Activated CD4-positive, alpha-beta T cell treated with anti-CD3 and anti-CD28 coated beads, Interleukin-10, Interleukin-2, amounts not matched to agents 100 ng/mL and 50 ng/mL, durations not matched to agents 16 hours and 8 hours (primary cell): ENCODE measurements at places on chromosomes 1 and 21.
A peak's percentile ranks its signal among the peaks of the same experiment; 100 is the strongest.

DNA sequence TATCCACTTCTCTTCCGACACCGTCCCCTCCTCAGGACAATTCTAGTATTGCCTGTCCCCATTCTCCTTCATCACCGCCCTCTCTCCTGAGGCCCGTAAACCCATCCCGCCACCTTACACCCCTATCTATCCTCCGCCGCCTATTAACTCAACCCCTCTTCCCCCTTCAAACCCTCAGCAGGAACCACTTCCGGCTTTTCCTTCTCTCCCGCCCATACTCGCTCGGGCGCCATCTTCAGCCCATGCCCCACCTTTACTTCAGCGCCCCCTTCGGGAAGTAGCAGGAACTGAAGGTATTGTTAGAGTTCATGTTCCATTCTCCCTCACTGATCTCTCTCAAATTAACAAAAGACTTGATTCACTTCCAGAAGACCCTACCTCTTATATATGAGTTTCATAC is 31.6 kb downstream of the VN1R5 start:
- no peak for DNase-seq

DNA sequence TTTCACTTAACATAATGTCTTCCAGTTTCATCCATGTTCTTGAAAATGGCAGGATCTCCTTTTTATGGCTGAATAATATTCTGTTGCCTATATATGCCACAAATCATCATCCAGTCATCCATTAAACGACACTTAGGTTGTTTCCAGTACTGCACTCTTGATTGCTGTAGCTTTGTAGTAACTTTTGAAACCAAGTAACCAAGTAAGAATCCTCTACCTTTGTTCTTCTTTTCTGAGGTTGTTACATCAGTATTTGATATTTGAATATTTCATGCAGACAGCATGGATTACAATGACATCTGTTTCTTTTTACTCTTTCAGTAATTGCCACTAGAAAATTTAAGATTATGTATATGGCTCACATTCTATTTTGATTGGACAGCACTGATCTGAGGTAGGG is 22.1 kb upstream of the PRDM2 start:
- no peak for DNase-seq

DNA sequence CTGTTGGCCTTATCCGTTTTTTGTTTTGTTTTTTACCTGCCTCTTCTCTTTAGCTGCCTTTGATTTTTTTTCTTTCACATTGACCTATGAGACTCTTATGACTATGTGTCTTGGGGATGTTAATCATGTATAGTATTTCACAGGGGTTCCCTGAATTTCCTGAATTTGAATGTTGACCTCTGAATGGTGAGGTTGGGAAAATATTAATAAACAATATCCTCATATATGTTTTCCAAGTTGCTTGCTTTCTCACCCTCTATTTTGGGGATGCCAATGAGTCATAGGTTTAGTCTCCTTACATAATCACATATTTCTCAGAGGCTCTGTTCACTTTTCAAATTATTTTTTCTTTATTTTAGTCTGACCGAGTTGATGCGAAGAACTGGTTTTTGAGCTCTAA is 29.6 kb downstream of the GBP5 start:
- DNase-seq = no peak

DNA sequence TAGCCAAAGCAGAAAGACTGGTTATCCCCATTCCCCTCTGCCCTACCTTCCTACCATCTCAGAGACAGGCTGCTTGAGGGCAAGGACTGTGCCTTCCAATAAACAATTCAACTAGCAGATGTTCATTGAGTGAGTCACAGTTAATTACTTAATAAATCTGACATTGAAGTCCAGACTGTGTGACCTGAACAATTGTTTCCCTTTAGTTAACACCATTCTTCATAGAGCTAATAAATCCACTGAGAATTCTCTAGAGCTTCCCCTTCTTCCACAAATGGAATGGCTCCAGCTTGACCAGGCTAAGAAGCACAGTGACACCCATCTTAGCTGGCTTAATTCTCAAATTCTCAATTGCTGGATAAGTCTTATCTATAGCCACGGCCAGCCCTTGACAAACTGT is 61.9 kb upstream of the GJA5 start:
- no peak for DNase-seq

GRCh38 chr1:89762386-89762778 is 58.5 kb upstream of the LRRC8D start:
- no peak for DNase-seq

DNA sequence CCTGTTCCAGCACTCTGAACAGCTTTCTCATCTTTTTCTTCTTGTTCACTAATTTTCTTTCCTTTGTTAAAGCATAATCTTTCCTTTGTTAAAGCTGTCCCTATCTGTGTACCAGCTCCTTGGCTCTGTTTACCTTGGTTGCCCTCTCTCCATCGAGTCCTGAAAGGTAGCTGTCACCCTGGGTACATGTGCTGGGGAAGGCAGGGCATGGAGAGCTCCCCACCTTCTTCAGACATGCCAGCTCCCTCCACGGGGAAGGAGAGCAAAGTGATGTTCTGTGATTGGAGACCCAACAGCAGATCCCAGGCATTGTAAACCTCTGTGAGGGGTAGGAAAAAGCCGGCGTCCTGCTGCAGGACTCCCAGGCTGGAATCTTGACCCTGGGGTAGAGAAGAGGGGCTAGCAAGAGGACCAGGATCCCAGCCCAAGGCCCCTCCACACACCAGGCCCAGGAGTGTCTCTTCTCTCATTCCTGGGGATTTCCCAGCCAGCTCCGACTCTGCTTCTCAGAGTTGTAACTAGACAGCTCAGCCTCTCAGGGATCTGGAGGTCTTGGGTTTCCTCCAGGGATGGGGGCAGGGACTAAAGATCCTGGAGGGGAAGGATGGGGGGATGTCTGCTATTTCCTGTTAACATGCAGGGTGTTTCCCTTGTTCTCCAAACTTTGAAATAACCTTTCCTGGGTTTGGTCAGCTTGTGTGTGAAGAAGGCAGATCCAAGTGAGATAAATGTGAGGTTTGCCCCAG is 34.4 kb downstream of the TMCC2 start:
- DNase-seq = no peak

- DNase-seq = no peak
Measured at GRCh38 chr21:32364387-32364786, 28.4 kb downstream of the URB1 start.

- peak; percentile 35 for DNase-seq
Measured at GRCh38 chr1:16167331-16168143, 11.7 kb upstream of the EPHA2 start.

DNA sequence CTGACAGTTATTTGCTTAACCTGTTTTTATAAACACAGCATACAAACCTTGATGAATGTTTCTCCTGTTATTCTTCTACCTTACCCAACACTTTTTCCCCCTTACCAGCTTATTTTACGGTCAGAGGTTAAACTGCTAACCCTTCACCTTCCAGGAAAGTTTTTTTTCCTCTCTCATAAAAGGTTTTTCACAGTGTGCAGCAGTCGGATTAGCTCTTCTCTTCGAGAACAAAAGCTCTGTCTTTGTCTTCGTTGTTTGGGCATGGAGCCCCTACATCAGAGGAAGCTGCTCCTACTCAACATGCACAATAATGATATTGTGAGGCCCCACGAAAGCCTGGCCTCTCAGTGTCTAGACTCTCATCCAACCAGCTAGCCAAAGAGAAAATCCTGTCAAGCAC is 42.0 kb downstream of the DENND1B start:
- DNase-seq = no peak

DNA sequence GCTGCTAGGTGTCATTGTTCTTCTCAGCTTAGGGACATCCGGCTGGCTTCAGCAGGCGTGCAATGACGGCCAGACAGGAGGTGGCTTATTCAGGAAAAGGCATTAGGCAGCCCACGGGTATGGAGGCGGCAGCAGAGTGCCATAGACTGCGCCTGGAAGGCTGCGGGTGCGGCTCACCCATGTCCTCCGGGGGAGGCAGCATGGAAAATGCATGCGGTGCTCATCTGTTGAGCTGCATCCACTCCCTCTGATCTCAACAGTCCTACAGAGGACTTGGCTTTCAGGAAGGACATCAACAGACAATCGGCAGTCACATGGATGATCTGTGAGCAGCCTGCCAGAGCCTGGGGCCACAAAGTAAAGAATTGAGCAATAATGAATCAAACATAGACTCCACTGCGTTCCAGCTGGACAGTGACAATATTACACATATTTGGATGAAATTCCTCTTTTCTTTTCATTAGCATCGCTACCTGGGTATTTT is 42.9 kb downstream of the UMODL1 start:
- no peak for DNase-seq

GRCh38 chr1:99527078-99527477 is 118.8 kb upstream of the PALMD start:
- DNase-seq = no peak

- no peak for DNase-seq
Measured at GRCh38 chr1:3925256-3925655, 25.2 kb upstream of the C1orf174 start.

DNA sequence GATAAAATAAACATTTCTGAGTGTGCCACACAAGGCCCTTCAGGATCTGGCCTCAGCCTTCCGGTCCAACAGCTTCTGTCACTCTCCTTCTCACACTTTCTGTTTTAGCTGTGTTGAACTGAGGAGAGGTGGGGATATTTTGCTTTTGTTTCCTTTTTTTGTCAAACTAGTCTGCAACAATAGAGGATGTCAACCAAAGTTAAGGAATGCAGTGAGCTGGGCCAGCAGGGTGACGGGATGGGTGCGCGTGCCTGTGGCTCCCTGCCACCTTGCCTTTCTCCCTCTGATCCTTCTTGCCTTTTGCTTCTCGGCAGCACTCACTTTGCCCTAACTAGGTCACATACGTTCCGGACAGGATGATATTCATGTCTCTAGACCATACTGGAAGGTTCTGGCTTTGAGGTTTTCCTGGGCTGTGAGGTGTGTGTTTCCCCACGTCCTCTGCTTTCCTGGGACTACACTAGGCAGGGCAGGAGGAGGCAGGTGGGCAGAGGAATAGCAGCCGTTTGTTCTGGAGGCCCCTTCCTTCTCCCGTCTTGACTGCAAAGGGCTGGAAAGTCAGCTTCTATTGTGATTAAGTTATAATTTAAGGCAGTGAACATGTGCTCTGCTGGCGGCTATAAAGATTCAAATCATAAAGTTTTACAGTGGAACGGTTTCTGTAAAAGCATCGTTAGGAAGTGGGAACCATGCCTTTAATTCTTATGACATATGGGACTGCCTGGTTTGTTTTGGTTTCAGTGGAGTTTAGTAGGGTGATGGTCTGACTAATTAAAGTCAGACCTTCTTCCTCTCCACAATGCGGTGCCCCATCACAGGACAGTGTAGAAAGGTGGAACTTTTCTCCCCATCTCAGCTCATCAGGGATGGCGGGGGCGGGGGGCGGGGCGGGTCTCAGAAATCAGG is 67.8 kb downstream of the RNF220 start:
- DNase-seq = no peak

GRCh38 chr1:198444792-198445191 is 95.7 kb downstream of the ATP6V1G3 start:
- DNase-seq = no peak

DNA sequence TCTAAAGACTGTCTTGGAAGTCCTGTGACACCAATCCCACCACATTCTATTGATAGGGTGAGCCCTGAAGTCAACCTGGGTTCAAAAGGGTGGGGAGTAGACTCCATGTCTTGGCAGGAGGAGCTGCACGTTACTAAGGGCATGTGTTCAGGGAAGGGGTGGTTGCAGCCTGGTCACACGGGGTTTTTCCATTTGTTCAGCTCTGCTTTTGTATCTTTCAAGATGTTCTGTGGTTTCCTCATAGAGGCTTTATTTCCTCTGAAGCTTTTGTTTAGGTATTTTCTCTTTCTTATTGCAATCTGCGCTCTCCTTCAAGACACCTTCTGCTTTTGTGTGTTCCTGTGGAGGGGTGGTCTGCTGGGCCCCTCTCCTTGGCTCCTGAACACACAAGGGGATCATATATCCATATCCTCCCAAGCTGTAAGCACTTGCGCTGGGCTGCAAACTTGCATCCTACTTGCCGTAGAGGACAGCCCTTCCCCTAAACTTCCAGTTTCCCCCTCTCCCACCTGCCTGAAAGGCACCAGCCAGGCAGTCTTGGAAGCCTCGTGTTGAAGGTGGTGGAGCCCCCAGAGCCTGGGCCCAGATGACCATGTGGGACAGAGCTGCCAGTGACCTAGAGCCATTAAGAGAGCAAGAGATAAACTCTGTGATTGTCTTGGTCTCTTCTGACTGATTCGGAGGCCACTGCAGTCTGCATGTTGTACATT is 62.5 kb upstream of the TRAPPC10 start:
- no peak for DNase-seq

DNA sequence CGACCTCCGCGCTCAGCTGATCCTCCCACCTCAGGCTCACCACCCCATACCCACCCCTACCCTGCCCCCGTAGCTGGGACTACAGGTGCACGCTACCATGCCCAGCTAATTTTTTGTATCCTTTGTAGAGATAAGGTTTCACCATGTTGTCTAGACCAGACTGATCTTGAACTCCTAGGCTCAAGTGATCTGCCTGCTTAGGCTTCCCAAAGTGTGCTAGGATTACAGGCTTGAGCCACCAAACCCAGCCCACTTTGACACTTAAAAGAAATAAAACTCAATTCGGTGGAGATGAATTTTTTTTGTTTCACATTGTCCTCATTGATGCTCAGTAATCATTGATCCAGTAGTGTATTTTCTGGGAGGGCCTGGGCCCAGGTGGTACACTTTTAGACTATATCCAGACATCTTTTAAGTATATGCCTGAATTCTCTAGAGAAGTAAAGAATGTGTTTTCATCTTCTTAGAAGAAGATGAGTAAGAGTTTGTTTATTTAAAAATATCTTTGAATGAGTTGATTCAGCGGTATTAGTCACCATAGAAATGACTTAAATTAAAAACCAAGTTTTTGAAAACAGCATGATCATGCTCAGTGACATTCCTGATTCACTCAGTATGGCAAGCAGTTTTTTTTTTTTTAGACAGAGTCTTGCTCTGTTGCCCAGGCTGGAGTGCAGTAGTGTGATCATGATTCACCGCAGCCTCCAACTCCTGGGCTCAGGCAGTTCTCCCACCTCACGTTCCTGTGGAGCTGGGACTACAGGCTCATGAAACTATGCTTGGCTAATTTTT is 57.8 kb downstream of the EPB41 start:
- peak; percentile 34 for DNase-seq

DNA sequence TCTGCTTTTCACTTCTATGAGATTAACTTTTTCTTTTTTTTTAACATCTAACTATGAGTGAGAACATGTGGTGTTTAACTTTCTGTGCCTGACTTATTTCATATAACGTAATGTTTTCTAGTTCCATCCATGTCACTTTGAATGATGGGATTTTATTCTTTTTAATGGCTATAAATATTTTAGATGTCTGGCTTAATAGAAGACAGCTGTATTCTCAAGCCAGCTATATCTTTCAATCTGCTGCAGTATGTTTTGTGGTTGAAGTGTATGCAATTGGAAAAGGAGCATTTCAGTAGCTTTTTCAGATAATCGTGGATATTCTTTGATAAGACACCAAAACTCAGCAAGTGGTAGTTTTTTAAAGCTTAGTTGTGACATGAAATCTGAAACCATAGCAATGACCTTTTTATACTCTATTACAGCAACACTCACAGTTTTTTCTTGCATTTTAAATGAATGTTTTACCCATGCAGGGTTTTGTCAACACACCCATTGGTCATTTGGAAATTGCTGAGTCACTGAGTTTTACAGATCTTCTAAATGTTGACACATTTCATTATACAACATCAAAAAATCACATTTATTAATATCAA is 5.7 kb upstream of the SVBP start:
- DNase-seq = no peak
